ENCODE measurements at places on chromosomes 1 and 21.

DNA sequence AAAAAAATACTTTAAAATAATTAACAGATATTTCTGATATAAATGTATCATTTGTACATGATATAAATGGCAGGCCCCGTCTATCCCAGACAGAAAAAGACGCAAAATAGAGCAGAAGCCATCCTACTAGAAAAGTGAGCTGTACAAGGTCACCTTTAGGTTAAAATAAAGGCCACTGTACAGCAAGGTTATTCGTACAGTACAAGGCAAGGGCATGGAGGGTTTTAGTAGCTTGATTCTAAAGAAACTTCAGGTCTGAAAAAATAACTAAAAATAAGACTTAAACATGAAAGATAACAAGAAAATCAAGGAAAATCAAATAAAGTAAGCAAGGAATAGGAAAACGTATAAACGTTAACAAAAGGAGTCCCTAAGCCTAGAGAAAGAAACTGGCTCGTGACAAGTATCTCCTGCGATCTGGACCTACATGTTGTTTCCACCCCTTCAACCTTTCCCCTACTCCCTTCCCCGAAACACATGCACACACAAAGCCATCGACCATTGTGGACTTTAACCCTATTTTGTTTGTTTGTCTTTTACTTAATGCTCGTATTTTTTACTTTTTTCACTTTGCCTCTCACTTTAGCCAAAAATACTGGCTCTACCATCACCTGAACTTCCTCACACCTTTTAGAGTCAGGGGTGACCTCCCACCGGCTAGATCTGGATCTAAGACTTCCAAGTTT, 26.5 kb upstream of the SLC30A10 start:
- no peaks in the 10 kb centered on the region for H3K4me1 ChIP-seq
- no peak overlapping the region for H3K27ac ChIP-seq
- H3K36me3 ChIP-seq: no peaks in the 10 kb centered on the region
- DNase-seq: no peak
- no peak overlapping the region for H3K4me3 ChIP-seq

DNA sequence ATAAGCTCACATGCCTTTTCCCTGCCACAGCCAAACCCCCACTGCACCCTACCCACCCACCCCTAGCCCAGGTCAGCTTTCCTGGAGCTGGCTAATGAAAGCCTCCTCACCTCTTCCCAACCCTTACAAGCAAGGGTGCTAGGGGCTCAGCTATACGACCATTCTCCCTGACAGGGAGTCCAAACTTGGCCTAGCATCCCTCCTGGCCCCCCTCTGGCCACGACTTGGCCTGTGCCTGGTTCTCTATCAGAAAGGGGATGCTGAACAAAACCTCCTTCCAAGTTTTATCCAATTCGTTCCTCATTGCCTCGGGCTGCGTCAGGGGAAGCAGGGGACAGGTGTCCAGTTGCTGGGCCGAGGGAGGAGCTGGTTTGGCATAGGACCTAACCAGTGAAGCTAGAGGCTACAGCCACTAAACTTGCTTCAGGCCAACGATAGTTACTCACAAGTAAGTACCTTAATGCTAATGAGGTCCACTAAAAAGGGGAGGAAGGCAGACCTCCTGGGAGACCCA, 8.6 kb downstream of the TMEM81 start:
- H3K36me3 ChIP-seq: no peaks in the 10 kb centered on the region
- H3K4me3 ChIP-seq: no peak overlapping the region
- no peak for DNase-seq
- no peaks in the 10 kb centered on the region for H3K27me3 ChIP-seq

DNA sequence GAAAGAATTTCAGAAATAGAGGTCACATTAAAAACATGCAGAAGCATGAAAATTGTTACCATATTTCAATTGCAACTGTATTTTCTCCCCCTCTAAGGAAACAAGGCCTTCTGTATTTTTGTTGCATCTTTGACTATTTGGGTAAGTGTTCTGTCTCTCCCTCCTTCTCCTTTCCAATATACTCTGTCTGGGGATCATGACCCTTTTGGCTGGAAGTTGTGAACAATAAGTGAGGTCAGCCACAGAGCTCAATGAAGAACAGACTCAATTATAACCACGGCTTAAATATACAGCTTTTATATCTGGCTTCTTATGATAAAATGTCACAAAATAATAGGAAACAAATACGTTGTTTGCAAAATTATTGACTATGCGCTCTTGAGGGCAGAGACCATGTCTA, 47.1 kb downstream of the SPAG17 start:
- no peak overlapping the region for H3K4me3 ChIP-seq
- H3K4me1 ChIP-seq: peaks cover 6% of the 10 kb centered on the region
- no peak for DNase-seq

DNA sequence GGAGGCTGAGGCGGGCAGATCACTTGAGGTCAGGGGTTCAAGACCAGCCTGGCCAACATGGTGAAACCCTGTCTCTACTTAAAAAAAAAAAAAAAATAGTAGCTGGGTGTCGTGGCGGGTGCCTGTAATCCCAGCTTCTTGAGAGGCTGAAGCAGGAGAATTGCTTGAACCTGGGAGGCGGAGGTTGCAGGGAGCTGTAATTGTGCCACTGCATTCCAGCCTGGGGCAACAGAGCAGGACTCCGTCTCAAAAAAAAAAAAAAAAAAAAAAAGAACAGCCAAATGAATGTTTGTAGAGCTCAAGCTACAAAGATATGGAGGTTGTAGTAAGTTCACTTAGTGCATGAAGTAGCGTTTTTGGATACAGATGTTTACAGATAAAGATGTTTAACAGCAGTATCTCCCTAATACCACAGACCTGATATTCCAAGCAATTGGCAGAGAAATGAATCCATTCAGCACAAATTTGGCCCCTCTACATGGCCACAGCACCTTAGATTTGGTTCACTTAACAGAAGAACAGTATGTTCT, 49.5 kb upstream of the IPO9 start:
- H3K36me3 ChIP-seq: no peaks in the 10 kb centered on the region
- no peak overlapping the region for H3K27ac ChIP-seq
- no peak overlapping the region for H3K4me3 ChIP-seq
- no peak for DNase-seq

DNA sequence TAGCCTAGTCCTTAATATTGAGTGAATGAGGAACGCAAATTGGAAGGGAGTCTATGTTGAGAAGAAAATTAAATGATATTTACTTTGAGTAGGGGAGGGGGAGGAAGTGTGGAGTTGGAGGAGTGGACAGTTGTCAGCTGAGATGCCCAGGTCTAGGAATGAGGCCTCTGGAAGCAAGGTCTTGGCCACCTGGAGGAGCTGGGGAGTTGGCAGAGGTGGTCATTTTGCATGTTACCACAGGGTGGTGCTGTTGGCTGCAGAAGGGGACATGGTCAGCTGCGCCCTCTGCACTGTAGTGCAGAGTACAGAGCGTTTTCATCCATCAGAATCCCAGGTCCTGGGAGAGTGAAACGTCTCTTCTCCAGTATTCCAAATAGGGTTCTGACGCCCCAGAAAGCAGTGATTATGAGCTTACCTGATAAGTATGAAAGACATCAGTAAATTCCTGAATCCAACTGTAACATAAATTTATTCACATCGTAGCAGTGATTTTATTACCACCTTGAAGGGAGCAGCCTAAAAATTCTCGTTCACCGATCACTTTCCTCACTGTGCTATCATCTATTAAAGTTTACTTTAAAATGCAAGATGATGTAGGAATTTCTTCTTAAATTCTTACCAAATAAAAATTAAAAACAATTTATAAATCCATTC, 13.8 kb downstream of the PARK7 start:
- no peak overlapping the region for H3K4me3 ChIP-seq
- H3K27me3 ChIP-seq: no peaks in the 10 kb centered on the region
- peak; percentile 45 for DNase-seq
